Activated CD4-positive, alpha-beta T cell treated with anti-CD3 and anti-CD28 coated beads, Interleukin-2, amount 50 U/mL, for 24 hours (primary cell): ENCODE measurements at places on chromosomes 16 and 17.

DNA sequence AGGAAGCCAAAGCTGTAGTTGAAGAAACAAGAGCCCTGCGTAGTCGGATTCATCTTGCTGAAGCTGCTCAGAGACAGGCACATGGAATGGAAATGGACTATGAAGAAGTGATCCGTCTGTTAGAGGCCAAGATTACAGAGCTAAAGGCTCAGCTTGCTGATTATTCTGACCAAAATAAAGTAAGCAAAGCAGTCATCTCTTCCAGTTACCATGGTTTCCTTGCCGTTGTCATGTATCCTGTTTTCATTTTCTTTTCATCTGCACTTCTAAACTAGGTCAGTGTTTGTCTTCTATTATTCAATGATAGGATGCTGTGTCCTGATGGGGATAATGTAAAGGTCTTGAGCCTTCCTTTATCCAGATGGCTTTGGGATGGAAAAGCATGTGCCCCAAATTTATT, 104.3 kb downstream of the STXBP4 start:
- no peak for DNase-seq

- DNase-seq, result no peak
Measured at GRCh38 chr16:89844739-89845339, 16.6 kb downstream of the SPIRE2 start.

DNA sequence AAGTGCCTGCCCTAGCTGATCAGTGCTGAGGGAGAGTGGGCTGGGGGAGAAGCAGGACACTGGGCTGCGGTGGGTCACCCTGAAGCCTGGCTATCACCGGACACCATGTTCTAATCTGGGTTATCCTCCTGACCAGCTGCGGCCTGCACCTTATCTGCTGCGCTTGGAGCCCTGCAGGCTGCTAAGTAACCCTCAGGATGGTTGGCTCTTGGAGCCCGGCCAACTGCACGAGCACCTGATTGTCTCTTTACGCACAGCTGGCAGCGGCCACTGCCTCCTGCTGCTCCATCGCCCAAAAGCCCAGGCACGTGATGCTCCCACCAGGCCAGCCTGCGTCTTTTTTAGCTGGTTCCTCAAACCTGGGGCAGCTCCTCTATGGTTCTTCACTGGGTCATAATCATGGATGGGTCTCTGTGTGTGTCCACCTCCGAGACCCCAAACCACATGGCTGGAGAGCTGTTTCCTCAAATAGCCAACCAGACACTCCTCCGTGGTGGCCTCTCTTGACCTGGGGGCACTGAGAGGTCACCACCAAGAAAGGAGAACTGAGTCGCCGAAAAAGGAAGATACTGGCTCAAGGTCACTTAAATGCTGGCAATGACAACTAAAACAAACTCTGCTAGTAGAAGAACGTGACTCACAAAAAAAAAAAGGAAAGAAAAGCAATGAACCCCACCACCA, 21.7 kb downstream of the SPHK1 start:
- DNase-seq, result no peak

DNA sequence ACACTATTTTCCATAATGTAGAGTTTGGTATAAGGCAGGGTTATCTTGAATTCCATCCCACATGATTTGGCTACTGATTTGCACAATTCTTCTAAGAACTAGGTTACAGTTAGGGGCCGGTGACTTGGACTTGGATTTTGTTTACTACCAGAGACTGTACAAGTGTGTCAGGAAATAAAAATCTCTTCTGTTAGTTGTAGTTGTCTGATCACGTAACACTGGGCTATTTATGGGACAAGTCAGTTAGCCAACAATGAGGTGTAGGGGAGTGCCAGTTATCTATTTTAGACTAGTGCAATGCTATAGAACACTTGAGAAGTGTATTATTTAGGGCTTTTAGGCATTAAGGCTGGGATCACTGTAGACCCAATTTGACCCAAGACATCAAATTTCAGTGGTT, 39.7 kb upstream of the GHDC start:
- DNase-seq, result no peak

DNA sequence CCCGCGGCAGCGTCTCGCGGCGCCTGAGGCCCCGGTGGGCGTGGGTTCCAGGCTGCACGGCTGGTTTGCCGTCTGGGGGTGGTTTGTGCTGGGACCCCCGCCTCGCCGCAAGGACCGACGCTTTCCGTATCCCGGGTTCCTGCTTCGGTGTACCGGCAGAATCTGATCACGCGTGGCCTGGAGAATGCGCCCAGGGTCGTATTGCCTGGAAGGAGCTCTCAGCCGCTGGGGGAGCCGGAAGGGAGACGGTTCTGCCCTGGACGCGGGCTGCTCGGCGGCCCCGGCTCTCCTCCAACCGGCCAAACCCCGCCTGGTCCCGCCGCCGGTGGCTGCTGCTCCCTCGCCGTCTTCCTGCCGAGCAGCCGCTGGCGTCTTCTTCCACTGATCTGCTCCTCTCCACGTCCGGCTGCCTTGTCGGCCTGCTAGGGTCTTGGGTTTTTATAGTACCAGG, 39.8 kb downstream of the ZNF778 start:
- no peak for DNase-seq

- DNase-seq, result no peak
Measured at GRCh38 chr16:74771656-74772315, 2.8 kb downstream of the FA2H start.
